EL (cell line): ENCODE measurements at places on chromosomes 7 and 10.

GRCh38 chr7:66640802-66641525, 12.3 kb downstream of the KCTD7 start:
- DNase-seq, result no peak

- DNase-seq, result no peak
These were observed 117.9 kb downstream of the LRRC18 start for GRCh38 chr10:48821692-48822091.

DNA sequence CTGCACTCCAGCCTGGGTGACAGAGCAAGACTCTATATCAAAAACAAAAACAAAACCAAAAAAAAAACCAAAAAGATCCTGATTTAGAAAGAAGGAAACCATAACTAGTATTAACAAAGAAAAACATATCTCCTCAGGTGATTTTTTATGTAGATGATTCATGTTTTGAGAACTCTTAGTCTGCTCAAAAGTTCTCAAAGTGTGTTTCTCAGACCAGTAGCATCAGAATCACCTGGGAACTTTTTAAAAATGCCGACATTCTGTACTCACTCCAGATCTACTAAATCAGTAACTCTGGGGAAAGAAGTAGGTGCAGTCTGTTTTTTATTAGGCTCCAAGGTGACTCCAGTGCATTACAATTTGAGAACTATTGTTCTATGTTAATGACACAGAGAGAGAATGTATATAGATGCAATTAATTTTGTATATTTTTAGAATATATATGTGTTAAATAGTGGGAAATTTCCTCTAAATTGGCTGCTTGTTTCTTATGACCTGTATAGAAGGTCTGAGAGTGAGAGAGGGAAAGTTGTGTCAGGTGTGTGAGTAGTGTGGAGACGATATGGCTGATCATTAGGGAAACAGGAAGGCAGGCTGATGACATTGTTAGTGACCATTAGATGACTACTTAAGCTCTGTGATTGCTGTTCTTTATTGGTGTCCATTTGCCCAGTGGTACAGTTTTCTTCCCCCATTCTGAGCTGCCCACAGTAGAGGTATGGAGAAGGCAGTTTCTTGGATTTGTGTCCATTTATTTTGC, 1075.0 kb downstream of the NRG3 start:
- no peak for DNase-seq

DNA sequence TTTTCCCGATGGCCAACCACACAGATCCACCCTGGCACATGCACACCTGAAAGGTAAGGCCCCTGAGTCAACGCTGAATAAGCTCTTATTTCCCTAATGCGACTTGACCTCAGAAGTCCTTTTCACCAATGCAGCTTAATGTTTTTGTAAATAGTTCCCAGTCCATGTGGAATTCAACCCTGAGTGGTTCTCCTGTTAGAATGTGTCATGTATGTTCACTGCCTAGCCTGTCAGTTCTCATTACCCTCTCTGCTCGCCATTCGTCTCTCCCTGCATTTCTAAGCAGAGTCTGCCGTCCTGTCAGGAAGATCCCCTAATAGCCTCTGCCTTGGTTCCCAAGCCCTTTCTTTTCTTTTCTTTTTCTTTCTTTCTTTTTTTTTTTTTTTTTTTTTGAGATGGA, 392.6 kb upstream of the SHH start:
- DNase-seq, result no peak

DNA sequence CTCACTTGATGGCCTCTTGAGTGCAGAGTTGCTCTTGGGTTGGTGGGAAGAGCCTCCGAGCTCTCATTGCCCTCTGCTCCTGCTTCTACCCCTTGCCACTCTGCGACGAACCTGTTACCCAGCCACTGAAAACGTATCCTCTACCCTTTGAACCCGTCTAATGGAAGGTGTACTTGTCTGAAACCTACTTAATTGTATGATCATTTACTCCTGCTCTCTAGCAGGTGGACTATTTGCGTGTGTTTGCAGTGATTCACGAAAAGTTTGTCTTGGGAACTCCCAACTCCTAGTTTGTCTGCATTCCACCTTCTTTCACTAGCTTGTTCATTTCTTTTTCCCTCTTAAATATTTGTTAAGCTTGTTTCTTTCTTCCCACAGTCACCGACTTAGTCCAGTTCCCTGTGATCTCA, 503 bp downstream of the CROT start:
- DNase-seq, result no peak

GRCh38 chr7:127904670-127904985, 126.6 kb downstream of the LRRC4 start:
- DNase-seq, result peak; percentile 23

DNA sequence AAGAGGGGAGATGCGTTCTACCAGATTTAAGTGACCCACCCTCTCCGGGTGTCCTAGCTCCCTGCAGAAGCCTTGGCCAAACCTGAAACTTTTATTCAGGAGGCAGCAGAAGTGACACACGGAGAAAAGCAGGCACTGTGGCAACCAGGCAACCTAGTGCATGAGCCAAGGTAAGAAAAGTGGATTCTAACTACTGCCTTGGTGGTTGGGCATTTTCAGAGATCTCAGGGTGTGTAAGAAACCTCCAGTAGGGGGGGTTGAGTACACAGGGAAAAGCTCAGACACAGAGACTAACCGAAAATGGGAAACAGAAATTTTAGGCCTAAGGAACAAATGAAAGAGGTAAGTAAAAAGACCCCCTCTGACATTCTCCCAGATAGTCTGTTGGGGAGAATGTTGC, 645.7 kb downstream of the ANKRD7 start:
- no peak for DNase-seq

DNA sequence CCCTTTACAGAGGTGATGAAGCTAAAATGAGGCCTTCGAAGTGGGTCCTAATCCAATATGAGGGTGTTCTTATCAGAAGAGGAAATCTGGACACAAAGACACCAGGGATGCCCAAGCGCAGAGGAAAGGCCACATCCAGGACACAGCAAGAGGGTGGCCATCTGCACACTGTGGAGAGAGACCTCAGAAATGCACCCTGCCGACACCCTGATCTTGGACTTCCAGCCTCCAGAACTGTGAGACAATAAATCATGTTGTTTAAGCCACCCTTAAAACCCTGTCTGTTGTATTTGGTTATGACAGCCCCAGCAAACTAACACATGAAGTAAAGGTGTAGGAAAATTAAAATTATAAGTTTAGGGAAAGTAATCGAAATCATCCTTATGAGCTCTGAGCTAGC, 64.0 kb downstream of the CDC123 start:
- DNase-seq, result no peak

DNA sequence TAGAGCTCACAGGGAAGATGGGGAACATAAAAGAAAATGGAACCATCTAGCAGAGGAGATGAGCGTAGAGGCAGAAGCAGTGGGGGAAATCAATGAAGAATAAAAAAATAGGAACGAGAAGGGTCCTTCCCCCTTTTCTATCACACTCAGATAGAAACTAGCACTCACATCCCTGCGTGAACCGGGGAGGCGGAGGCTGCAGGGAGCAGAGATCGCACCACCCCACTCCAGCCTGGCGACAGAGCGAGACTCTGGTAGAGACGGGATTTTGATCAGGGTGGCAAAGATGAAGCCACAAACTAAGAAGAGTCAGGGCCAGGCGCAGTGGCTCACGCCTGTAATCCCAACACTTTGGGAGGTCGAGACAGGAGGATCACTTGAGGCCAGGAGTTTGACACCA, 64.7 kb upstream of the ECHDC3 start:
- no peak for DNase-seq

DNA sequence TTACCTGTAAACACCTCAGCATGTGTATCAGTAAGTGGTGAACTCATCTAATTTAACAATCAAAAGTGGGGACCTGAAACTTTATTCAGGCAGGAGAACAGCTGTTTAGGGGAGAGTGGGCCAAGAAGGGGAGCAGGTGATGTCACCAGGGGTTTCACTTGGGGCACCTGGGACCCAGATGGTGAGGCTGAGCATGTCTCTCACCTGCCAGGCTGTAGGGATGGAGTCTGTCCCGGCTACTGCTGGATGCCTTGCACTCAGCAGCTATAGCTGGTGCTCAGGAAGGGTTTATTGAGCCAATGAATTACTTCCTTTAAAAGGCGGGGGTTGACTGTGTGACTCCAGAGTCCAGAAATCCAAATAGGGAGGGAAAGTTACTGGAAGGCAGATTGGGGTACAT, 23.0 kb downstream of the CDH23 start:
- no peak for DNase-seq

DNA sequence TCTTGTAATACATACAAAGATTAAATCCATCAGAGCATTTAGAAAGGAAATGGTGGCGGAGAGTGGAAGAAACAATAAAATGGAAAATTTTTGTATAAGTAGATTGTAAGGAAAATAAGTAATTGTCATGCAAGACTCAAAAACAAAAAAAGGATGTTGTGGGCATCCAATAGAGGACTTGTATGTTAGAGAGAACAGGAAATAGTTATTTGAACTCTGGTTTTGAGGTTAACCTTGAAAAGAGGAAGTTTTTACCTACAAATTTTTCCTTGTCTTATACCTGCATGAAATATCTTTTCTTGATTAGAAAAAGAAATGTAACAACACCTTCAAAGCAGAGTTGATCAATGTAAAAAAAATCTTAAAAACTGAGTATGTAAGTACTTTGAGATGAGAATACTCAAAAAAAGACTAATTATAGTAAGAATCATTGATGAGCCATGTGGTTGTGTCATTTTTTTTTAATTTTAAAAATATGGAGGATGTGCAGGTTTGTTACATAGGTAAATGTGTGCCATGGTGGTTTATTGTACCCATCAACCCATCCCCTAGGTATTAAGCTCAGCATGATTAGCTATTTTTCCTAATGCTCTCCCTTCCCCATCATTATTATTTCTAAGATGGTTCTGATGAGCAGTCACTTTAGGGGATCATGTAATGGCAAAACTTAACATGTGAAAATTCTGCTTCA, 11.9 kb downstream of the TMEM106B start:
- no peak for DNase-seq

GRCh38 chr10:67175354-67175753, 249.5 kb downstream of the LRRTM3 start:
- DNase-seq, result no peak

DNA sequence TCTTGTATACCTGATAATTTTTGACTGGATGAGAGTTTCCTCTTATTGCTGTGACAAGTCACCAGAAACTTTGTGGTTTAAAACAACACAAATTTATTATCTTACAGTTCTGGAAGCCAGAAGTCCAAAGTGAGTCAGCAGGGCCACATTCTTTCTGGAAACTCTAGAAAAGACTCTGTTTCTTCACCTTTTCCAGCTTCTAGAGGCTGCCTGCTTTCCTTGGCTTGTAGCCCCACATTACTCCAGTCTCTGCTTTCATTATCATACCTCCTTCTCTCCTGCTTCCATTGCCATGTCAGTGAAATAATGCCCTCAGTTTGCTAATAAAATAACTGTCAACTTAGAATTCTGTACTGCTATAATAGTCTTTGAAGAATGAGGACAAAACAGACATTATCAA, 65.3 kb downstream of the VCL start:
- DNase-seq, result peak; percentile 56

- DNase-seq, result peak; percentile 28
These were observed 91.8 kb downstream of the RGS10 start for GRCh38 chr10:119450606-119451299.

DNA sequence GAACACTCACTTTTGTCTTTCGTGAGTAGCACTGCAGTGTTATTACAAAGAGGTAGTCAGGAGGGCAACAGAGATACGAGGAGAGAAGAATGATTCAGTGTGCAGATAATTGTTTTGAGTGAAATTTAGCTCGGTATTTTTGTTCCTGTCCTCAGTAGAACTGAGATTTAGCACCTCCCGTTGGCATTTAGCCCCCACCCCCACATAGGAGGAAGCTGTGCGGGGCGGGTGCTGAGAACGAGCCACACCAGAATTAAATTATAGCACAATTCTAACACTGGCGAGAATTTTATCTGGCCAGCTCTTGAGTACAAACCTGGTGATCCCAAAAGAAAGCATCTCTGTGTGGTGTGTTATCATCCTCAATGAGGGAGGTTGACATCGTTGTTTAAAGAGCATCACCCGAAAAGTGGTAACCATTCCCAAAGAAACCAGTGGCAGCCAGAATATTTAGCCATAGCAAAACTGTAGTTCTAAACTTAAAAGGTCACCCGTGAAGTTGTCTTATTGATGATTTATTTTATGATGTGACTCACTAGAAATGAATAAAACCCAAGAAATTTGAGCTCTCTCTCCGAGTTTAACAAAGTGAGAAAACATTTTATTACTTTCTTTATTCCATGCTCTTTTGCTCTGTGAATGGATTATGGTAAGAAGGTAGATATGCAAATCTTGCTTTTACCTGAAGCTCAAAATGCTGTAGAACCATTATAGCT, 612.2 kb downstream of the SUGCT start:
- no peak for DNase-seq

GRCh38 chr10:77259171-77259874, 378.3 kb downstream of the KCNMA1 start:
- no peak for DNase-seq

DNA sequence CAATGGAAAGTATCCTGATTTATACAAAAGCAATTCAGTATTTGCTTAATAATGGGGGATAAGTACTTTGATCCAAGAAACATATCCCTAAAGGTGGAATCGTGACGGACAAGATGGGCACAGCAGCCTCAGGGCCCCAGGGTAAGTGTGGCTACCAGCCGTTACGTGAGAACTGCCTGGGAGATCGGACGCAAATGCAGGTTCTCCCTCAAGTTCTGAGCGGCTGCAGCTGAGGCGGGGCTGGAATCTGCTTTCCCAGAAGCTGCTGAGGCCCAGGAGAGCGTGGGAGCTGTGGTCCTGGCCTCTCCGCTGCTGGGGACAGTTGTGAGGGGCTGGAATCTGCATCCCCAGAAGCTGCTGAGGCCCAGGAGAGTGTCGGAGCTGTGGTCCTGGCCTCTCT, 13.5 kb downstream of the FOXL3 start:
- DNase-seq, result no peak

GRCh38 chr7:65411249-65411648, 37.6 kb downstream of the ZNF92 start:
- DNase-seq, result no peak

DNA sequence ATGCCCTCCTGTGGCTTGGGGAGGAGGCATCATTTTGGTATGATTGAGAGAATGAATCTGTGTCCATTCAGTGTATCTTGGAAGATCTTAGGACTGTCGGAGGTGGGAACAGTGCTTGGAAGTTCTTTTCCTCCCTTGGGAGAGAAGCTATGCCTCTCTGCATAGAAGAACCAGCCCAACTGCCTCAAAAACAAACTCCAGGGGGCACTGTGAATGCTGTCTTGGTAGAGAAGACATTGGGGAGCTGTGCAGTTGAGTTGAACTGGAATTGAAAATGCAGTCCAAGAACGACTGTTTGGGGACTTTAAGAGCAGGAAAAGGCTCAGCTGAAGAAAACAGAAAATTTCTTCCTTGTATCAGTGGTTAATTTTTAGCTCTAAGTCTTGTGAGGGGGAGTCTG, 4.9 kb upstream of the GJD4 start:
- no peak for DNase-seq
